ENCODE measurements at places on chromosomes 2 and 18. TPM values are rescaled to one million over a fixed set of nuclear protein-coding genes. Genes with fewer than 3 reads are reported as not detected.

DNA sequence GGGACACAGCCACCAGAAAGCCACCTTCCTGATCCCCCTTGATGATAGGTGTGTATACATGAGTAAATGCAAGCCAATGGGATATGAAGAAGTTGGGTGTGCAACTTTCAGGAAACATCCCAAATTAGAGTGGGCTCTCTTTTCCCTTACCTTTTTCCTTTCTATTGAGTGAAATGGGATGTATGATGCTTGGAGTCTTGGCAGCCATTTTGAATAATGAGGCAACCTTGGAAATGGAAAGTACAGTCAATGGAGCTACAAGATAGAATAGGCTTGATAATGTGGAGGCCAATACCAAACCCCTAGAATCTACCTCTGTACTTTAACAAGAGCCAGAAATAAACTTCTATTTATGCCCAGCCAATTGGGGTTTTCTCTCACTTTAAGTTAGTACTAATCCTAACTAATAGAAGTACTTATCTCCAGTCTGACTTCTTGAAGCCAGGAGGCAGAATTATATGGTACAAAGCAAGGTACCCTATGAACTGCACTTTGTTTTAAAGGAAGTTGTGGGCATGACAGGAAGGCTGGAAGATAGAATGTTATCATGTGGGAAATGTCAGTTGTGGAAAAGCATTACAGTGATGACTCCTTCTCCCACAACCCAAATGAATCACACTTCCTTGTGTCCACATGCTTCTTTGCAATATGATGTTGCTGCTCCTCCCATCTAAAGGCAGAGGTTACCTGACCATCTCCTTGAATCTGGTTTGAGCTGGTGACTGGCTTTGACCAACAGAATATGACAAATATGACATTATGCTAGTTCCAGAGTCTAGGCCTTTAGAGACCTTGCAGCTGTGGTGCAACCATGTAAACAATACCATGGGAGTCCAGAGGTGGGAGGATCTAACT, 12.9 kb upstream of the NABP1 start:
- DNase-seq: no peak

GRCh38 chr2:8028436-8028835, 653.4 kb upstream of the ID2 start:
- no peak for DNase-seq

GRCh38 chr2:128277961-128278681, 40.5 kb downstream of the HS6ST1 start:
- DNase-seq: no peak

DNA sequence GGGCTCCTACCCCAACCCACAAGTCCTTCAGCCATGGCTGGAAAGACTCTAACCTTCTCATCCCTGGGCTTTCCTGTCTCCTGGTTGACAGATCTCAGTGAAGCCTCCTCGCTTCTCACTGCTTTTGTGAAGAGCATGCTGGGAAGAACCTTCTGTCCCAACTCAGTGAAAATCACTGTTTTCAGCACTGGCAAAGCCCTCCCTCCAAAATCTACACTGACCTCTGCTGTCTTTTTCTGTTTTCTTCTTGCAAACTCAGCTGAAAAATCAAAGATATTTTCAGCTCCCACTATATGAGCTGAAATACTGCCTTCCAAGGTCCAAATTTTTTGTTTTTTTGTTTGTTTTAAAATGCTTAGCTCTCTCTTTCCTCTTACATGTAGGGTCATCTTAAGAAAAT, 266.3 kb upstream of the AGAP1 start:
- DNase-seq: no peak

DNA sequence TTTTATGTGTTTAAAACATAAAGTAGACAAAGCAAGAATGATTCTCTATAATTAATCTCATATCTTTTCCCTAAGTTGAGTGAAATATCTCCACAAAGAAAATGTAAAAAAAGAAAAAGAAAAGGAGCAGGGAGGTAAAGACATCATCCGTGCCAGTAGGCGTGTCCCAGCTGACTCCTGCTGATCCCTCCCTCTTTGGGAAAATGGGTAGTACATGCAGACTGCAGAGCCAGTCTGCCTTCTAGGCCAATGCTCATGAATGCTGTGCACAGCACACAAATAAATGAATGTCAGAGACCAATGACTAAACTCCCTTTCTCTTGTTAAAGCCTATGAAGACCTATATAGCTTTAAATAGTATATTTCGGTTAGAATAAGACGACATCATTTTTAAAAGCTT, 64.7 kb downstream of the RAPH1 start:
- DNase-seq: no peak

DNA sequence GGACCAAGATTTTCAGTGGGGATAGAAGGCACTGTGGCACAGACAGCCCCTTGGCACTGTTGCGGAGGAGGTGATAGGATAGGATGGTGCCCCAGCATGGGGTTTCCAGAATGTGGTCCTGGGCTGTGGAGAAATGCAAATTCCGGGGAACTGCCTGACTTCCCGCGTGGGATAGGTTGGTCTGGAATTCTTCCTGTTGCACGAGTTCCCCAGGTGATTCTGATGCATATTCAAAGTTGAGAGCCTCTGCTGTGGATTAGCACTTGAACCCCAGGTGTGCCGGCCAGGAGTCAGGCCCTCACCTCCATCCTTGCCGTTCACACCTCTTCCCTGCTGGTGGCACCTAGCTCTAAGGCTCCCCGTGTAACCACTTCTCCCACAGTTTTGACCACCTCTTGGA, 15.5 kb downstream of the NCK2 start:
- no peak for DNase-seq

DNA sequence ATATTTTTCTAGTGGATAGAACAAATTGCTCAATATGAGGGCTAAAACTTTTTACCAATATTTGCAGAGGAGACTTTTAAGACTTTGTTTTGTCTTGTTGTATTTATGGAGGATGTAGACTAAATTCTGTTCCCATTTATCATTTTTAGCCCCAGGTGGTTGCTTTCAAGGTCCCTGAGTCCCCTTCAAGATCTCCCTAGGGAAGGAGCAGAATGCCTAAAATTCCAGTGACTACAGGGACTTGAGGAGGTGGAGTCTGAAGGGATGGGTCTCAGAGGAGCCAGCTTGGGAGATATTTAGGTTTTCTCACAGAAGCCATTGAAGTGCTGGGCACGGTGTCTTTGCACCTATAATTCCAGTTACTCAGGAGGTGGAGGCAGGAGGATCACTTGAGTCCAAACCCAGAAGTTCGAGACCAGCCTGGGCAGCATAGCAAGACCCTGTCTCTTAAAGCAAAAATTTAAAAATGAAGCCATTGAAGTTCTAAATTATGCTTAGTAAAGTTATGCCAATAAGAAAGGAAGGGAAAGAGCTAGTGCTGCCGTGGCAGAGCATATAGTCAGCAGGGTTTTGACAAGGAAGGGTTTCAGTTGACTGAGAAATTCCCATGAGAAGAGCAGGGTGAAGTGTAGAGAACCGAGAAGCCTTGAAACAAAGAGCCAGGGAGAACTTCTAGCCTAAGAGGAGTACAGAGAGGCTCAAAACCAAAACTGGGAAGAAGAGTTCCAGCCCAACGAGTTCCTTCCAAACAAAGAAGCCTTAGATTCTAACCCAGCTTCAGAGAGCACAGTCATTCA, 43.4 kb downstream of the COMMD1 start:
- DNase-seq: no peak

DNA sequence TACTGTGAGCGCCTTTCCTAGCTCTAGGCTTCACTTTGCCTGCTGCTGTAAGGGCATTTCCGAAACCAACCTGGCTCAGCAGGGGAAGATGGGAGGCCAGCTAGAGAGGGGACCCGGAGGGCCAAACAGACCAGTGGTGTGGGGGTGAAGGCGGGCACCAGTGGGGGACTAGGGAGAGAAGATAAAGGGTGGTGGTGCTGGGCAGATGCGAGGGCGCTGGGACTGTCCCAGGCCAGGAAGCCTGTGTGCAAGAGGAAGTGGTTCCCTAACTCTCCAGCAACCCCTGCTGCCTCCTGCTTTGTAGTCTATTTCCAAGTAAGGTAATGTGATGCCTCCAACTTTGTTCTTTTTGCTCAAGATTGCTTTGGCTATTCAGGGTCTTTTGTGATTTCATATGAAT, 73.1 kb downstream of the DNAH7 start:
- no peak for DNase-seq

DNA sequence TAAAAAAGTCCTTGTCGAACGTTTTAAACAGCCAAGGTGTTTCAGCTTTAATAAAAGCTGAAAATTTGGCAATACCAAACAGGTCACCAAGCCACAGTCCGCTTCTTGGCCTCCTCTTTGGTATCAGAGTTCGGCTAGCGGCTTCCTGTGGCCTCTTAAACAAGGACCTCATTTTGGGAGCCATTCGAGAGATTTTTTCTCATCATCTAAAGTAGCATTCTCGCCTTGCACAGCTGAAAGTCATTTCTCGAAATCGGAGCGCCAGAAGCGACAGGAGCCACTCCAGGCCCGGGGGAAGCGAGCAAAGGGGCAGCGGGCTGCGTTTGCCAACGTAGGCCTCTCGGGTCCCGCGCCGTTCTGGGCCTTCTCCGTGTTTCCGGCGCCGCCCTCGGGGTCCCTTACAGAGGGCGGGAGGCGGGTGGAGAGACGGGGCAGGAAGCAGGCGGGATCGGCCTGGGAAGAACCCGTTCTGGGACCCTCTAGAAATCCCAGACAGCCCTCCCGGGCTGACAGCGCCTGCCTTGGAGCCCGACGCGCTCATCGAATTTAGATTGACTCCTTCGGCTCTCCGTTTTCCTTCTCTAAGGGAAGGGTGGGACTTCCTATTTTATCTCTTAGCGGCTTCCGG, 522 bp upstream of the ZNF407 start:
- peak; percentile 22 for DNase-seq

GRCh38 chr2:94982675-94983074, 42.8 kb upstream of the MAL start:
- no peak for DNase-seq

- no peak for DNase-seq
Measured at GRCh38 chr2:190304404-190304803, 15.2 kb downstream of the HIBCH start.

ALPP gene
- total RNA-seq: not detected

PPP1R1C gene
- total RNA-seq: not detected

DAW1 gene
- 16.6 TPM for total RNA-seq

REG1B gene
- total RNA-seq: not detected

KIAA2012 gene
- total RNA-seq: not detected

Measured in pulmonary artery endothelial cell (primary cell).